Activated T-cell treated with anti-CD3 and anti-CD28 coated beads for 48 hours (primary cell): ENCODE measurements at places on chromosomes 1 and 21.

GRCh38 chr1:147504801-147505311, 36.4 kb upstream of the BCL9 start:
- no peak for DNase-seq

GRCh38 chr1:93864175-93864574, 14.8 kb downstream of the DNTTIP2 start:
- no peak for DNase-seq

DNA sequence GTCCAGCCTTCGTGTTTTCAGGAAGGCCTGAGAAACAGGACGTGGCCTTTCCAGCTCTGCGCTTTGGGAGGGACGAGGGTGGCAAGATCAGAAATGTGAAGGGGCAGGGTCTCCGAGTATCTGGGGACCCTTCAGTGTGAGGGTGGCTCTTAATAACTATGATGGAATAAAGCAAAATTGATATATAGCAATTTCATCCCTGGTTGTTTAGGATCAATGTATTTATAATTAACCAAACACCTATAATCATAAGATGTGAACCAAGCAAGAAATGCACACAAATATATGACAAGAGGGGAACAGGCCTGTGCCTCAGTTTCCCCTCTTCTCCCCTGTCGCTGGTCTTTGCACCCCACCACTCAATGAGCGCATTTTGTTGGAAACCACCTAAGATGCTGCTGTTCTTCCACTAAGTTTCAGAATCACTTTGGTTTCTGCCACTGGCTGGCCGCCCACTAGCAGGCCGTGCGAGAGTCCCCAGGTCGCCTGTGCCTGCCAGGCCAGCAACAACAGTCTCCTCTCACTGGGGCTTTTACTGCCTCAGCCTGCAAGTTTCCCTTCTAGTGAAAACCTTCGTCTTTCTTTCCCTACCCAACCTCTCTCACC, 36.6 kb downstream of the UBASH3A start:
- DNase-seq: no peak

GRCh38 chr1:77614037-77614436, 68.4 kb downstream of the ZZZ3 start:
- DNase-seq: no peak

GRCh38 chr1:62926681-62927252, 142.8 kb downstream of the ATG4C start:
- no peak for DNase-seq

- DNase-seq: no peak
Measured at GRCh38 chr1:209624558-209625549, 27.4 kb downstream of the LAMB3 start.

GRCh38 chr1:184620469-184620868, 134.2 kb downstream of the EDEM3 start:
- DNase-seq: no peak

GRCh38 chr1:160315359-160315758, 27.7 kb downstream of the COPA start:
- no peak for DNase-seq

DNA sequence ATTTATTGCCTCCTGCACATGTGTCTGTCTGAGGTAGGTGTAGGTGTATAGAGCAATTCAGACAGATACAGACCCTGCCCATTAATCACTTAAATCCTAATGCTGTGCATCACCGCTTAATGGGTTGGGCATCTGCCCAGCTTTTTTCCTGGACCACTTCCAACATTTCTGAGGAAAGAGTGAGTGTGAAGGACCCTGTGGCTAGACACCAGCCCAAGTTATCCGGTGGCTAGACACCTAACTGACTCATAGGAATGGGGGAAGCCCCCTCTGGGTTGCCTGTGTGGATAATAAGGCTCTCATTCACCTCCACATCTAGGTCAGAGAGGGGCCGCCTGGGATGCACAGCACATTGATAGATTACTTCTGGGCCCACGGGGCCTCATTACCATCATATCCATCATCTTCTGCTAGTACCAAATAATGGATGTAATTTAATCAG, 121.1 kb upstream of the RAVER2 start:
- no peak for DNase-seq

- DNase-seq: peak; percentile 63
Measured at GRCh38 chr1:117059334-117059677, 820 bp upstream of the TTF2 start.

DNA sequence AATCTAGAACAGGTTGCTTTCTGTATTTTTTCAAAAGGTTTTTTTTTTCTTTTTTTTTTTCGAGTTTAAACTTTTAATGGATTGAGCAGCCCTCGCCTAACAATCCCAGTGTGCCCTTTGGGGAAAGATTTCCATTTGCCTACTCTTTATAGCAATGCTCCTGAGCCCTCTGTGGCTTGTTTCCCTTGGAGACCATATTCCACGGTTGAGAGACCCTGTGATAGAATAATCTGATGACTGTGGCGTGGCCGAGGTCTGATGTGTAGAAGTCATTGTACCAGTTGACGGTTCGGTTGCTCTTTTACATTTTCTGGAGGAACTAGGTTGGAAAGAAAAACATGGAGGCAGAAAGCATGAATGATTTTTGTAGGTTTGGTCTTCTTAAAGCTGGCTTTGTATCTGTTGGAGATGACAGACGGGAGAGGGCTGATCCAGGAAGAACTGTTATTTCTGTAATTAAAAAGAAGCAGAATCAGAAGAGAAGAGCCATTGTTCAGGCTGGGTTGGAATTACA, 305.7 kb upstream of the NRIP1 start:
- no peak for DNase-seq
